ENCODE measurements at places on chromosomes 6 and 20.

DNA sequence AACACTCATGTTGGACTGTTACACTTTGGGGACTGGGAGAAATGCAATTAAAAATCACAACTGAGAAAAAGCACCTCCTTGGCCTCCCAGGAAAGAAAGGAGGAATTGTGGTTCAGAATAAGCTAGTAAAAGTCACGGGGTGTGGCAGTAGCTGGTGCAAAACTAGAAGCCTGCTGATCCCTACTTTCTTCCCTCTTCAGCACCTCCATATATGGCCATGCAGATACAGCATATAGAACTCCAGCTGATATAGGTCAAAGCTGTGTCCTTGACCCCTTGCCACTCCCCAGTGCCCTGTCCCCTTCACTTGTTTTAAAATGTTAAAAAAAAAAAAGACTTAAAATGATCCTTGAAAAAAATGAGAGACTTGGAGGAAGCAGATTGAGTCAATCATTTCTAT, 5.5 kb upstream of the FLRT3 start:
- DNase-seq, result no peak

- DNase-seq, result no peak
Observed at GRCh38 chr6:54910431-54910884, 63.9 kb downstream of the FAM83B start.

GRCh38 chr6:132019586-132019985, 68.4 kb upstream of the CCN2 start:
- DNase-seq, result no peak

GRCh38 chr6:21734204-21734603, 140.7 kb downstream of the SOX4 start:
- DNase-seq, result no peak

DNA sequence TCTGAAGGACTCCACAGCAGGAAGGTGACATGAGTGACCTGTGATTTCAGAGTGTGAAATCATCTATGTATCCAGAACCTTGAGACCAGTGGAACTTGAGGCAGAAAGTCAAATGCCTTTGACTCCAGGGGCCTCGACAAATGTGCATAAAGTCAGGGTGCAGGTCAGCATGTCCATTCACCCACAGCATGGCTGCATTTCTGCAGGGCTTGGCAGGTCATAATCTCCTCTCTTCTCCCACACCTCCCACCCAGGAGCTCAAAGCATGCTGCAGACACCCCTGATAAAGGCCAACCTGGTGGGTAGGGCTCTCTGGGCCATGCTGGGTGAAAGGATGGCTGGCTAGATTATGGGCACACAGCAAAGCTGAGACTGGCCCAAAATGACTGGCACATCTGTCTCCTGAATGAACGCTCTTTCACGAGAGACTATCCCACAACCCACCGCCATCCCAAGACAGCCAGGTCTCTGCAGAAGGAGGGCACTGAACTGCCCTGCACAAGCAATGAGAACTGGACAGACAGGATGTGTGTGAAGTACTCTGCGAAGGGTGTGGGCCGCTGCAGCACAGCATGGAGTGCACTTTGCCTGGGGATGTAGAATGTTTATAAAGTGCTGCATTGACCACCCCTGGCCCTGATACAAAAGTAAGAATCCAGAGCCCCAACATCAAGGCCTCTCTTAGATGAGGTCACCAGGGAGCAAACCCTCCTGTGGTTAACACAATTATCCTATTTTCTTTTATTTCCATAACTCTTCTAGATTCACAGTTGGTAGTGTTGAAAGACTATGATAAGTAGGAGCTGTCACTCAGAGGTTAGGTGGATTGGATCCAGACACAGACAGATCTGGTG, 78.2 kb upstream of the NXT1 start:
- DNase-seq, result no peak

DNA sequence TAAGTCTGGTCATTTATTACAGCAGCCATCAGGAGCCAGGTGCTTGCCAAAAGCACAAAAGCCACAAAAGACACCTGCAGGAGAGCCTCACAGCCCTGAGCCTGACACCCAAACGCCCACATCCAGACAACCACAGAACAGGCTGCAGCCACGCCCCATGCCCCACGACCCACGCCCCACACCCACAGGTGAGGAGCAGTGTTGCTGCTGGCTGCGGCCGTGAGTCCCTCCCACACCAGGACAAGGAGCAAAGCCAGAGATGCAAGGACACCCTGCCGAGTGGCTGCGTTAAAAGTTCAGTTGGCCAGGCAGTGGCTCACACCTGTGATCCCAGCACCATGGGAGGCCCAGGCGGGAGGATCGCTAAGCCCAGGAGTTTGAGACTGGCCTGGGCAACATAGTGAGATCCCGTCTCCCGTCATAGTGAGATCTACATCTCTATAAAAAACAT, 43.0 kb downstream of the SLC2A4RG start:
- no peak for DNase-seq

- no peak for DNase-seq
Observed at GRCh38 chr6:46772016-46772415, 21.2 kb upstream of the MEP1A start.

DNA sequence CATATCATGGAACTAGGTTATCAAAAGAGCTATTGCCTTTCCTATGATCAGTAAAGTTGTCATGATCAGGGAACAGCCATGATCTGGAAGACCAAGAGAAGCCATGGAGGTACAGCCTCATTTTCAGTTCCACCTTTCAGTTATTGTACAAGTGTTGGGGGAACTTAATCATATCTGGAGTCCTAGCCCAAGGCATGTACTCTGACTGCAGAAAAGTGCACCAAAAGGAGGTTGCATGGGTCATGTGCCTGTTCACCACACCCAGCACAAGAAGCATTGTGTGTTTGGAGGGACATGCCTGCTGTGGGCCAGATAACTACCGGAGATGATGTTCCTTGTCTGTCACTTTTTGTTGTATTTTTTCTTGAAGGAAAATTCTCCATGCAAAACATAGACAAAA, 185.8 kb upstream of the MAN1A1 start:
- DNase-seq, result no peak

GRCh38 chr20:60272790-60273189, 314.6 kb downstream of the CDH26 start:
- DNase-seq, result no peak

GRCh38 chr6:57262901-57263694, 41.0 kb upstream of the RAB23 start:
- DNase-seq, result no peak

Data from midbrain (tissue), 1 donor.